NCI-H1436 (cell line): ENCODE measurements at places on chromosomes 7 and 10.

GRCh38 chr10:128024426-128024825 is 101.8 kb downstream of the MKI67 start:
- no peak for DNase-seq

DNA sequence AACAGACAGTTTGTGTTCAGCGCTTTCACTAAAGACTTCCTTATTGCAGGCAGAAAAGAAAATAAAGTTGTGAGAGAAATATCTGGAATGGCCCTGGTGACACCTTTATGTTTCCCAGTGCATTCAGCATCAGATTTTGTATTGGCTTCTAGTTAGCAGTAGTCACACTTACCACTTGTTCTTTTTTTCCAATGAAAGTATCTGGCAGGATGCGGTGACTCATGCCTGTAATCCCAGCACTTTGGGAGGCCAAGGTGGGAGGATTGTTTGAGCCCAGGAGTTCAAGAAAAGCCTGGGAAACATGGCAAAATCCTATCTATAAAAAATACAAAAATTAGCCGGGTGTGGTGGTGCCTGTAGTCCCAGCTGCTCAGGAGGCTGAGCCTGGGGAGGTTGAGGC is 649.6 kb downstream of the LRMDA start:
- no peak for DNase-seq

DNA sequence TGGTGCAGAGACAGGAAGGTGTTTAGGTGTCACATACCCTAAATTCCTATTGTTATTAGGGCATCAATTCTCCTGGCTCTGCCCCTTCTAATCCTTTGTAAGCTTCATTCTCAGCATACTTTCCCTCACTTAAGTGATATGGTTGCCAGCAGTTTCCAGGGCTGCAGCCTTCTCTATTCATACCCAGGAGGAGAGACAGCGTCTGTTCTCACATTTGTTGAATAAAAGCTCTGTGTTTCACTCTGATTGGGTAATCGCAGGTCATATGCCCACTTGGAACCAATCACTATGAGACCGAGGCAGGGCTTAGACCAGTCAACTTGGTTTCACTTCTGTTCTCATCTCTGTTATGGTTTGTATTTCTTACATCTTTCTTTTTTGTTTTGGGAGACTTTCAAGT is 109.6 kb upstream of the MTPN start:
- peak; percentile 90 for DNase-seq

- DNase-seq: peak; percentile 77
Measured at GRCh38 chr7:4042402-4043045, 639.6 kb upstream of the FOXK1 start.
